Fibroblast of upper back skin (primary cell): ENCODE measurements at places on chromosomes 3 and 15.

DNA sequence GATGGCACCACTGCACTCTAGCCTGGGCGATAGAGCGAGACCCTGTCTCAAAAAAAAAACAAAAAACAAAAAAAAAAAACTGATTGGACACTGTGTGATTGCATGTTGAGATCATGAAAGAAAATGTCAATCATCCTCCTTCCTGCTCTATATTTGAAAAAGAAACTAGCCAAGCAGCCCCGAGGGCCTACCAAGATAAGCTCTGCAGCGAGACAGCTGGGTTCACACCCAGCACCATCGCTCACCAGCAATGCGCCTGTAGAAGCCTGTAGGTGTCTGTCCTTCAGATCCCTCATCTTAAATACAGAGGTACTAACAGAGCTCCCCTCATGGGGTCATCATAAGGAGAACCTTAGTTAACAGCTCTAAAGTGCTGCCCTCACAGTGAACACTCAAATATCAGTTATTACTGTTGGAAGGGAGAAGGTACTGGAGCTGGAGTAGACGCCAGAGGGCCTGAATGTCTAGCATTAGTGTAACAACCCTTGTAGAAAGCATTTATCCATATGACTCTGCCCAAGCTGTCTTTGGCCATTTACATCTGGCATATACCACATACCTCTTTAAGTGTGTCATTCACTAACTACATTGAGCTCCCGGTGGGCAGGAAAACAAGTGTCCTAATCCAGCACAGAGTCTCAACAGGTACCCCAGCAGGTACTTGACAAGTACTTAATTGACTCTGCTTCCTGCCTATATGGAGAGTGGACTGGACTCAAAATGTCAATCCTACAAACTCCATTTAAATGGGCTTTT, 22.9 kb downstream of the MYLK start:
- DNase-seq, result no peak

DNA sequence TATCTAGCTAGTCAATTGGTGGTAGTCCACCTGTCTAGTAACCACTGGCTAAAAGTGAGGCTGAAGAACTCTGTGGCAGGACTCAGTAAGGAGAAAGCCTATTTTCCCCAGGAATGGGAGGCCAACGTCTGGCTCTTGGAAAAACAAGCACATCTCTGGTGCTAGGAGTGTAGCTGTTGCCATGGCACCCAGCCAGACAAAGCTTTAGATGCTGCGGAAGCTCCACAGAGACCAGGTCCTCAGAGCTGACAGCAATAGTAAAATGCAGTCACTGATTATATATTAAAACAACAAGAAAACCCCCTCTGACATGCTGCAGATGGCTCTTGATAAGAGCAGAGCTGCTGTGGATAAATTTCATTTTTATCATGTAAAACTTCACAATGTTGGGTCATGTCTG, 124.9 kb upstream of the STRIT1 start:
- peak; percentile 40 for DNase-seq

DNA sequence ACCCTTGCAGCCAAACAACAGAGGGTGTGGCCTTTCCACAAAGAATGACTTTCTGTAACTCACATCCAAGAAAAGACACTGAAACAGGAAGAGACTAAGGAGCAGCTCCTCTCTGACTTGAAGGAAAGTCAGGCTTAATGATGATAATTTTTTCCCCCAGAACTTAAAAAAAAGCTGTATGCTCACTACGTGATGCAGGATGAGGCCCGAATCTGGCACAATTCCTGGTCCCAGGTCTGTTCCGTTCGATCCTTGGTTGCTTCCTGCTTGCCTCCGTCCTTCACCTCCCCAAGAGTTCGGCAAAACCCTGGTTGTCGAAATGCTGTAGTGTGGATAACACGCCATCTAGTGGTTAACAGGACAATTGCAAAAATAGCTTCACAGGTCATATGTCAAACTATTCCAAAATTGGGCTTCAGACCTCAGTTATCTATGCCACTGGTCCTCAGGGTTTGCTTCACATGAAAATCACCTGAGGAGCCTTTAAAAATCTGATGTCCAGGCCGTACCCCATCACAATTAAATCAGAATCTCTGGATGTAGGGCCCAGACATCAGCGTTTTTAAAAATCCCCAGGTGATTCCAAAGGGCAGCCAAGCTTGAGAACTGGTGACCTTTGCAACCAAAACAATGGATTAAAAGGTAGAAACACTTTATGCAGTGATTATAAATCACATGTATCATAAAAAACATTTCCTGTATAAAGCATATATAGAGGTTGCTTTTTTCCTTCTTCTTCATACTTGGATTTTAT, 28.1 kb upstream of the SYNM start:
- peak; percentile 92 for DNase-seq

- DNase-seq, result peak; percentile 41
These were observed 106.0 kb downstream of the PTPRG start for GRCh38 chr3:61667383-61667782.

- DNase-seq, result no peak
These were observed 25.7 kb downstream of the ZDHHC3 start for GRCh38 chr3:44950275-44950734.

GRCh38 chr3:94401466-94401865, 338.6 kb downstream of the NSUN3 start:
- DNase-seq, result no peak

DNA sequence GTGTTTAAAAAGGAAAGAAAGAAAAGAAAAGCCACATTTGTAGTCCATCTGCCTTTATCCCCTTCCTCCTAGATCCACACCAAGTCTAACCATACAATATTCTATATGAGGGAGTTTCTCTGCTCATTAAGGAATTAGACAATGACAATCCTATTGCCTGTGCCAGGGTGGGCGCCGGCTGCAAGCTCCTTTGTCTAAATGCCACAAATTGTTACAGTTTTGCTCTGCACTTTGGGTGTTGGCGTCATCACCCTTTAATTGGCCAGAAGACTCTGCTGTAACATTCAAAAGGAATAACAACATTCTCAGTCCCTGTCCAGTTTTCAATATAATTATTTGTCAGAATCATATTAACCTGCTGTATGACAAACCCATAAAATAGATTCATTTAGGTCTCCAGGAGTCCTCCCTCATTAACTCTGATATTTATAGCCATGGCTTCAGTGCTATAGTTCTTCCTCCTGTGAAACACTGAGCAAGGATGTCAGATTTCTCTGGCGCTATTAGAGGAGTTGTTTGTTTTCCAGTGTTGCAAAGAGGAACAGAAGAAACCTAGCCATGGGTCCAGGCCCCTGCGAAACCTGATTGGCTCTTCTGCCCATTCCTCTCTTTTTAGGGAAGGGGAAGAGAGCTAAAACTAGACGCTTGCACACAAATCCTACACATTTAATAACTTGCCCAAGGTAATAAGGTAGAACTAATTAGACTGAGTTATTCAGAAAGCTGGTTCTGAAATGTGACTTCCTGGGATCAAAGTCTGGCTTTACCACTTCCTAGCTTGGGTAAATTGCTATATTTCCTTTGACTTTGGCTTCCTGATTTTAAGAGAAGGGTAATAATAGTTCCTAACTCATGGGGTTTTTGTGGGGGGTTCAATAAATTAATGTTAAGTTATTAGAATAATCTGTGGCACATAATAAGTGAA, 112.4 kb downstream of the CD47 start:
- no peak for DNase-seq

GRCh38 chr3:196135693-196136639, 54.1 kb upstream of the TFRC start:
- no peak for DNase-seq

DNA sequence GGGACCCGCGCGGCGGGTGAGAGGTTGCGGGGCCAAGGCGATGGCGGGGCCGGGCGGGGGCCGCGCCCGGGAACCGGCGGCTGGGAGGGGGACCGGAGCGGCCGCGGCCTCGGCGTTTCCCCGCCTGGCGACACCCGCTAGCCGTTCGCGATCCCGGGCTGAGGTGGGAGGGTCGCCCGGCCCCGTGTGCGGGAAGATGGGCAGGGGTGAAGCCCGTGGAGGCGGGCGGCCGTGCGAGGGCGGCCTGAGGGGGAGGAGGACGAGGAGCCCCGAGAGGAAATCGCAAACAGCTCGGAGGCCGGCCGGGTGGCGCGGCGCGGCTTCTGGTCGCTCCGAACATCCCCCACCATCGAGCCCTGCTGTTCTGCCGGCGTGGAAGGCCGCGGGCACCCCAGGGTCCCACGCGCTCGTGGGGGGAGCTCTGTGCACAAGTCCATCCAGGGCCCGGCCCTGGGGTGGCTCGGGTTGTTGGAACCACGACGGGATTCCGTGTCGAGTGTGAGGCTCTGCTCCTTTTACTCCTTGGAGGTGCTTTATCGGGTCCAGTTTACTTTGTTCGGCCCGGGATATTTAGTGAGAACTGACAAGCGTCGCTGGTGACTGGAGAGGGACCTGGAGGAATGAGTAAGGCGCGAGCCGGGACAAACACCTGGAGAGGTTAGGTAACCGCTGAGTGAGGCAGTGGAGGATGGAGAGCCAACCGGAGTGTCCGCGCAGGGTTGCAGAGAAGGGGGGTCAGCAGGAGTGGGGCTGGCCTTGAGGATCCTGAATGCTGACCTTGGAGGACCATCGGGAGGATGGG, 728 bp downstream of the CRTC3 start:
- DNase-seq, result no peak

GRCh38 chr3:33218446-33219174, at the start of gene SUSD5:
TSS of gene SUSD5 (minus strand) at chr3:33218810. CDS start at chr3:33218797, 13 bp downstream.
- peak; percentile 1 for DNase-seq

GRCh38 chr3:105304487-105304886, 62.2 kb upstream of the ALCAM start:
- peak; percentile 87 for DNase-seq

DNA sequence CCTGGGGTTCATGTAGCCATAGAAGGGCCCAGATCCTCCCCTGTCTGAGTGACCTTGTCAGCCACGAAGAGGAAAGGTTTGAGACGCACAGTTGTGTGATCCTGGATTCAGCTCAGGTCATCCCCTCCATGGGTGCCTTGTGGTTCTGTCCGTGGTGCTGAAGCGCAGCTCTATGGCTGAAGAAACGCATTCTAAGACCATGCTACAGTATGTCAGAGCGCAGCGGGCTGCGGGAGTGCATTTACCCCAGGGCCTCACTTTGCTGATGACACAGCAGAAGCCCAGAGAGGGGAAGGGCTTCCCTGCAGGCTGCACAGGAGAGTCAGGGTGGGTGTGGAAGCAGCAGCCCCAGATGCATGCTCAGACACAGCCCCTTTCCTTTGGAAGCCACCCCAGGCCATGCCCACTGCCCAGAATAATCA, 68.8 kb upstream of the IQSEC1 start:
- peak; percentile 43 for DNase-seq

DNA sequence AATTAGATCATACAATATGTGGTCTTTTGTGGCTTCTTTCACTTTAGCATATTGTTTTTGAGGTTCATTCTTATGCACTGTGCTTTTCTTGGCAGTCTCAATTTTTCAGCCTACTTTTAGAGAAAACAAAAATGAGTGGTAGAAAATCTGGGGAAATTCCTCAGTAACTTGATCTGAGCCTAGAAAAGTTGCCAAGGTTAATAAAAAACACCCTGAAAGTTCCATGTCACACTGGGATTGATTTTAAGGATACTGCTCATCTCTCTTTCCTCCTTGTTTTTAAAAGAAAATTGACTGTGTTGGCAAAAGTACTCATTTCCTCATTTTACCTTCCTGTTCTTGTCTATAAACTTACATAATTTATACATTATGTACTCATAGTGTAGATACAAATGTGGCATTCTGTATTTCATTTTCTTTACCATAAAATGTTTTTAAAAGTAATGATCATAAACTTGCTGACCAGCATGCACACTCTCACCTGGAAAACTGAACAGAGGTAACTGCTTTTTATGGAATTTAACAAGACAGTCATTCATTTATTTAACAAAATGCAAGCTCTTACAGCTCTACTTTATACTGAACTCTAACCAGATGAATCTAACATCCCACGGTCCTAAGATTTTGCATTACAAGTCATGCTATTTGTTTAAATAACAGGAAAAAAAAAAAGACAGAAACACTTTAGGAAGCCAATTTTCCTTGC, 28.6 kb upstream of the SH3BP5 start:
- DNase-seq, result peak; percentile 85

DNA sequence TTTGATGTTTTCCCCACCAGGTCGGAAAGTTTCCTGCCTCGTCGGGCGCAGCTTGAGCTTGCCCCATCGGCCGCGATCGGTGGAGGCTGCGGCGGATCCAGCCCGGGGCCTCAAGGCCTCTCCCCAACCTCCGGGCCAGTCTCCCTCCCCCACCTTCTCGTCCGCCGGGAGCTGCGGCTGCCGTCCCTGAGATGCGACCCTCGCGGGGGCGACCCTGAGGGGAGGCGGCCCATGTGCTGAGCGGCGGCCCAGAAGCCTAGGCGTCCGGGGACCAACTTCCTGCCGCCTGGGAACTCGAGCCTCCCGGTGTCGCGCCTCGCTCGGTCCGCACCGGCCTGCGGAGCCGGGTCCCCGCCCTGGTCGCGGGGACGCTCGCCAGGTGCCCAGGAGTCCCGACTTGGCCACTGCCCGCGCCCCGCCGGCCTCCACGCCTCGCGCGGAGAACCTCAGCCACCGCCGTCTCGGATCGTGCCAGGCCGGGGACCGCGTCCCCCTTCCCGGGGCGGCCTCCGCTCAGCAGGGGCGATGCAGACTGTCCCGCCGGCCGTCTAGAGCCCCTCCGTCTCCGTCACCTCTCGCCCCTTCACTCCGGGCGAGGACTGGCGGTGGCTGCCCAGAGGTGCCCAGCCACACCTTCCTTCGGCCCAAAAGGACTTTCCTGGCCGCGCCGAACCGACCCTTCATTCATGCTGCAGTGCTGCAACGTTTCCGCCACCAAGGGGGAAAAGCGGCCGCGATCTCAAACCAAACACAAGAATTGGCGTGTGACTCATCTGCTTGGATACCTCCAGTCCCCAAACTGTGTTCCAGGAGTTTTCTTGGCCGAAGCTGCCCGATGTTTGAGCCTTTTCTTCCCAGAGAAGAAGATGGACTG, 656 bp downstream of the SLMAP start:
- peak; percentile 62 for DNase-seq
